ENCODE measurements at places on chromosomes 16 and 17. TPM values are rescaled to one million over a fixed set of nuclear protein-coding genes. Genes with fewer than 3 reads are reported as not detected.

The KRTAP1-5 gene
- not detected for total RNA-seq

- H3K27ac ChIP-seq = no peak overlapping the region
- no peaks in the 10 kb centered on the region for H3K27me3 ChIP-seq
- no peaks in the 10 kb centered on the region for H3K36me3 ChIP-seq
- no peaks in the 10 kb centered on the region for H3K4me1 ChIP-seq
- no peak for DNase-seq
Observed at GRCh38 chr17:33243732-33244131, 49.4 kb downstream of the ASIC2 start.

GRCh38 chr17:59771093-59771492 is 63.6 kb downstream of the VMP1 start:
- no peaks in the 10 kb centered on the region for H3K27me3 ChIP-seq
- H3K4me3 ChIP-seq = no peak overlapping the region
- peaks cover 6% of the 10 kb centered on the region for H3K36me3 ChIP-seq
- DNase-seq = no peak

DNA sequence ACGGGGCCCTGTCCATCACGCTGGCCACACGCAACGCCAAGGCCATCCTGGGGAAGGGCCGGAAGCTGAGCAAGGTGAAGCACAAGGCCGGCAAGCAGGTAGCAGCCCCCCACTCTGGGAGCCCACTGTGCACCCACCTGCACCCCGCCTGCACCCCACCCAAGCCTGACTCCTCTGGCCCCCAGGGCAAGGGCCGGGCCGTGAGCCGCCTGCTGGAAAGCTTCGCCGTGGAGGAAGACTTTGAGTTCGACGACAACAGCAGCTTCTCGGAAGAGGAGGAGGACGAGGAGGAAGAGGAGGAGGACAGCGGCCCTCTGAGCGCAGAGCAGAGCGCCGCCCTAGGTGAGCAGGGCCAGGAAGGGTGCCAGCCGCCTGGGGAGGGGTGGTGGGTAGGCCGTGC is 54.0 kb downstream of the ACTG1 start:
- peaks cover 5% of the 10 kb centered on the region for H3K4me1 ChIP-seq
- no peak overlapping the region for H3K4me3 ChIP-seq
- no peak overlapping the region for H3K27ac ChIP-seq

DNA sequence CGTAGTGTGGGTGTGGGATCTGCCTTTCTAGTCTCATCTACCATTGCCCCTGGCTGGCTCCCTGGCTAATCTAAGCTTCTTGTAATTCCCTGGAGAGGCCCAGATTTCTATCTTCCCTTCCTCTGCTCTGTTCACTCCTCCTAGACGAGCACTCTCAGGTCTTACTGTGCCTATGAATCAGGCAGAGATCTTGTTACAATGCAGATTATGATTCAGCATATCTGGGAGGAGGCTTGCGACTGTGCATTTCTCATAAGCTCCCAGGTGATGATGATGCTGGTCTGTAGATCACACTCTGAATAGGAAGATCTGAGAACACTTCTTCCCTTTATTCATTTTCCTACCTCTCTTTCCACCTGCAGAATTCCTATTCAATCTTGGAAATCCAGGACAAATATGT is 200.1 kb downstream of the CBLN1 start:
- H3K4me1 ChIP-seq = no peaks in the 10 kb centered on the region
- H3K27me3 ChIP-seq = no peaks in the 10 kb centered on the region

The SLC47A2 gene
- total RNA-seq = not detected

The TMC5 gene
- not detected for total RNA-seq

The CFAP97D1 gene
- not detected for total RNA-seq

GRCh38 chr17:81912441-81913309 is 1.5 kb upstream of the PCYT2 start:
- no peak overlapping the region for H3K27ac ChIP-seq
- no peak overlapping the region for H3K4me3 ChIP-seq
- no peaks in the 10 kb centered on the region for H3K27me3 ChIP-seq

DNA sequence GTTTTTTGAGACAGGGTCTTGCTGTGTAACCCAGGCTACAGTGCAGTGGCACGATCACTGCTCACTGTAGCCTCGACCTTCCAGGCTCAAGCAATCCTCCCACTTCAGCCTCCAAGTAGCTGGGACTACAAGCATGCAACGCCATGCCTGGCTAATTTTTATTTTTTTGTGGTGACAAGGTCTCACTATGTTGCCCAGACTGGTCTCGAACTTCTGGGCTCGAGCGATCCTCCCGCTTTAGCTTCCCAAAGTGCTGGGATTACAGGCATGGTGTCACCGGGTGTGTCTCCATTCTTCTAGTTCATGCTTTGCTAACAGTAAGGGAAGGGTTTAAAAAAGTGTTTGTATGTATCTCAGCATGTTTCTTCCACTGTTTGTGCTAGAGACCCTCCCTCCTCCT is 101.8 kb downstream of the HIC1 start:
- no peaks in the 10 kb centered on the region for H3K27me3 ChIP-seq
- H3K4me3 ChIP-seq = no peak overlapping the region
- DNase-seq = no peak
- no peak overlapping the region for H3K27ac ChIP-seq
- peaks cover 16% of the 10 kb centered on the region for H3K36me3 ChIP-seq

DNA sequence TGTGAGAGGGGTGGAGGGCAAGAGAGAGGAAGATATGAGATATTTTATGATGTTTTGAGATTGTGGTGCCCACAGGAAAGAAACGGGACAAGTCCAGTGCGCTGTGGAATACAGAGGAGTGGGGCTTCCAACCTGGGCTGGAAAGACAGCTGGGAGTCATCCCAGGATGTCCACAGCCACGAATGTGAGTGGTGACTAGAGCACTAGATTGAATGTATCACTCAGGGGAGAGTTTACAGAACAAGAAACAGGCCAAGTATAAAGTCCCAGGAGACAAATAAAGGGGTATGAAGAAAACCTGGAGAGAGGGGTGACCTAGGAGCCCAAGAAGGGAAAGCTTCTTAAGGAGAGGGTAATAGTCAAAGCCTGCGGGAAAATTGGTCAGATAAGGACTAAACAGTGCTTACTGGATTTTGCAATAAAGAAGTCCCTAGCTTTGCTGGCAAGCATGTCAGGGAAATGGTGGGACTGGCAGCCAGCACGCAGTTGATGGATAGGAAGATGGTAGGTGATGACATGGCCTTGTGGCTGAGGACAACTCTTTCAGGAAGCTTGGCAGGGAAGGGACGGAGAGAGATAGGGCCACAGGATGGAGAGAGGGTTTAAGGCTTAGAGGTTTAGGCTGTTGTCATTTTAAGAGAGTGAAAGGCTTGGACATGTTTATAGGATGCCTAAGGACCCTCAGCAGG is 114.5 kb downstream of the AXIN2 start:
- no peaks in the 10 kb centered on the region for H3K27me3 ChIP-seq
- H3K36me3 ChIP-seq = no peaks in the 10 kb centered on the region
- DNase-seq = no peak
- H3K4me3 ChIP-seq = no peak overlapping the region
- no peaks in the 10 kb centered on the region for H3K4me1 ChIP-seq
